Stimulated activated naive CD8-positive, alpha-beta T cell treated with anti-CD3 and anti-CD28 coated beads, Interleukin-15, amount 100 ng/mL, for 72 hours (primary cell): ENCODE measurements at places on chromosomes 5 and 9.
A peak's percentile ranks its signal among the peaks of the same experiment; 100 is the strongest.

DNA sequence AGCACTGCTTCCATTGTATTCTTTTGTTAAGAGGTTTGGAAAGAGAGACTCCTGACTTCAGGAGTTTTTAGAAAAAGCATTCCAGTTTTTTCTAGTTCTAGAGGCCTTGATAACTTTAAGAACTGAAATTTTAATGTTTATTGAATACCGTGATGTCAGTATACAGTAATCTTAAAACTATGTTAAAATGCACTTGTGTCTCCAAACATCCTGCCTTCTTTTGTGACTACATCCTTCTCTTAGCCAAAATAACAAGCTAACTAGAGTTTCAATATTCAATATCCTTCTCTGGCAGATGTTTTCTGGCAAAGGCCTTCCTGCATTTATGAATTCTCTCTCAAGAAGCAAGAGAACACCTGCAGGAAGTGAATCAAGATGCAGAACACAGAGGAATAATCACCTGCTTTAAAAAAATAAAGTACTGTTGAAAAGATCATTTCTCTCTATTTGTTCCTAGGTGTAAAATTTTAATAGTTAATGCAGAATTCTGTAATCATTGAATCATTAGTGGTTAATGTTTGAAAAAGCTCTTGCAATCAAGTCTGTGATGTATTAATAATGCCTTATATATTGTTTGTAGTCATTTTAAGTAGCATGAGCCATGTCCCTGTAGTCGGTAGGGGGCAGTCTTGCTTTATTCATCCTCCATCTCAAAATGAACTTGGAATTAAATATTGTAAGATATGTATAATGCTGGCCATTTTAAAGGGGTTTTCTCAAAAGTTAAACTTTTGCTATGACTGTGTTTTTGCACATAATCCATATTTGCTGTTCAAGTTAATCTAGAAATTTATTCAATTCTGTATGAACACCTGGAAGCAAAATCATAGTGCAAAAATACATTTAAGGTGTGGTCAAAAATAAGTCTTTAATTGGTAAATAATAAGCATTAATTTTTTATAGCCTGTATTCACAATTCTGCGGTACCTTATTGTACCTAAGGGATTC, 43.1 kb downstream of the NDFIP1 start:
- peak; percentile 48 for DNase-seq

DNA sequence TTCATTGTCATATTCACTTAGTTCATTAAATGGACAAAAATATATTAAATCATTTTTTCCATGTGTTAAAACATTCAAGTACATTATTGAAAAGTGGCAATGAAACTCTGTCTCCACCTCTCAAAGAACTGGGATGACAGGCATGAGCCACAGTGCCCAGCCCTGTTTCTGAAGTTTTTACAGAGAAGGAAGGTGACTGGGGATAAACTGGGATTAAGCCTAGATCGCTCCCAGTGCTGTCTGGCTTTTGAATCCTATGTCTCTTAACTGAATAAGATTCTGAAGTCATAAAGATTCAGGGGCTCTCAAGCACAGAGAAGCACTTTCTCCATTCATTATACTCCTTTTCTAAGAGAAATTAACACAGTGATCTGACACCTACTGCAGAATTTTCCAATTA, 88.3 kb downstream of the SLC38A9 start:
- no peak for DNase-seq

DNA sequence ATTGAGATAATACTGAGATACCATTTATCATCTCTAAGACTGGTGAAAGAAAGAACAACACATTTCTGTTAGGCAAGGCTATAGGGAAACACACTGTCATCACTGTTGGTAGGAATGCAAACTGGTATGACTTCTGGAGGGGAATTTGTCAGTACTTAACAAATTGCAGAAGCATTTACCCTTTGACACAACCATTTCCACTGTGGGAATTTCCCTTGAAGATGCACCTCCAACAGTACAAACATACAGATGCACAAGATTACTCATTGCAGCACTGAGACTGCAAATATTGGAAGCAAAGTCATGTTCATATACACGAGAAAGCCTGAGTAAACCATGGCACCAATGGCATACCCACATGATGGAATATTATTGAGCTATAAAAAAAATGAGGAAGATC, 17.6 kb downstream of the GM2A start:
- DNase-seq, result no peak

GRCh38 chr9:130302785-130303612, 37.4 kb downstream of the HMCN2 start:
- DNase-seq, result no peak

DNA sequence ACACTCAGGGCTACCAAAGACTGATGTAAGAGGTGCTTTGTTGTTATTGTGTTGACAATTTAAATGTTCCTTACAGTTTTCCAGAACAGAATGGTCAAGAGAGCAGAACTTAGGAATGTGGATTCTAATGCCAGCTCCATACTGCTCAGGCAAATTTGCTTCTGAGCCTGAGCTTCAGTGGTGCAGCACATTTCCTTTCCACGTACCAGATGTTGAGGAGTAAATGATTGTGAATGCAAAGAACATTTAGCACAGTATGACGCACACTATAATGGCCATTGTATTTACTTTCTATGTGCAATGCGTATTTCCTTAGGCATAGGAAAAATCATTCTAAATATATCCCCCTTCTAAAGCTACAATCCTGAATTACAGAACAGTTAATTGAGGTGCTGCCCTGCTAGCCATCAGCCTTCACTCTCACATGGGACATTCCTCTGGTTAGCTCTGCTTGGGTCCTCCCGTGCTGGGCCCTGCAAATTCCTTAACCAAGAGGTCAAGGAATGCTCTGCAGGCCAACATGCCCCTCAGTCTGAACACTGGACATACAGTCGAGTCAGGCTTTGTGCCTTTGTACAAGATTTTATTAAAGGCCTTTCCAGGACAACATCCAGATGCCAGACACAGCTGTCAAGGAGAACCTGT, 21.1 kb upstream of the TMEM174 start:
- DNase-seq, result no peak

DNA sequence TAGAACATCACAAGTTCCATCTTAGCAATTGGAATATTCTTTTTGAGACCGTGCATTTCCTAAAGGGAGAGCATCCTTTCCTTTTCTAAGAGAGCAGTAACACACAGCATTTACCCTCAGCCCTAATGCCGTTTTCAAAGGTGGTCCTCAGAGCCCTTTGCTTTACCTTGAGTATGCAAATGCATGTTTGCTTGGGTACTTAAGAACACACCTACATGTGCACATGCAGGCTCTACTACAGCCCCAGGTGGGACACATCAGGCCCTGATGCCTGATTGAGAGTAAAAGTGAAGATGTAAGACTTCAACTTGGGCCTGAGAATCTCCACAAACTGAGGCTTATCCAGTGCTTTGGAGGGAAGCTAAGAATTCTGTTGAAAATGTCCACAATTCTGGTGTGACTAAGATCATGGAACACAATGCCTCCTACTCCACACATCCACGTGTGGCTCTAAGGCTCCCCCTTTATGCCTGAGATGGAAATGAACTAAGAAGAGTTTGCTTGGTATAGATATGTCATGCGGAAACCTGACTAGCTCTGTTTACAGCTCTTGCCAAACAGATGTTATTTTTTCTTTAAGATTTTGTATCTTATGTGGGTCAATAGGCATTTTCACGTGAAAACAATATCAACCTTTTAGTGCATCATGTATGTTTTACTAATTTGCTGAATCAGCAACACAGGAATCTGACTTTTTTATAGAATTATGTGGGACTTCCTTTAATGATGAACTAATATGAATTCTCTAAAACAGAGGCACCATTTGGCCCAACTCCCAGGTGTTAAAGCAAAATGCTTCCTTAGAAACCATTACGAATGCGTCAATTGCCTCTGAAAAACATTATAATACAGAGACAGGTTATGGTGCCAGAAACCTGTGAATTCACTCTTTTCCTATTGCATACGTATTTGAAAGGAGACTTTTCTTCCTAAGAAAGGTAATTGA, 48.9 kb upstream of the SLC2A8 start:
- no peak for DNase-seq

- no peak for DNase-seq
These were observed 33.3 kb upstream of the RAD23B start for GRCh38 chr9:107249665-107250285.

DNA sequence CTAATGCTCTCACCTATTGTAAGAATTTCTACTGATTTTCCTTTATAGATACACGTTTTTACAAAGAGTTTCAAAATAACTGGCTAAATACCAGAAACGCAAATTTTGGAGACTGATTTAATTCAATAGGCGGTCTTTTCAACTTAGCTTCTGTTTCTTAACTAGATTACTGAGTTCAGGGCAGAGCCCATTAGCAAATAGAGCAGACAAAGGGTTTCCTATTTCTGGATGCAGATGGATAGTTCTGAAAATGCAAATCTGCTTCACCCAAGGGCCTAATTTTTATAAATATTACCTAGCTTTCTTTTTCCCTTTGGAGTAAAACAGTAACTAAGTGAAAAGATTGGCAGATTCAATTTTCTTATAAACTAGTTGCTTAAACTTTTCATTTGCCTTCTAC, 13.6 kb upstream of the KIAA1958 start:
- no peak for DNase-seq

DNA sequence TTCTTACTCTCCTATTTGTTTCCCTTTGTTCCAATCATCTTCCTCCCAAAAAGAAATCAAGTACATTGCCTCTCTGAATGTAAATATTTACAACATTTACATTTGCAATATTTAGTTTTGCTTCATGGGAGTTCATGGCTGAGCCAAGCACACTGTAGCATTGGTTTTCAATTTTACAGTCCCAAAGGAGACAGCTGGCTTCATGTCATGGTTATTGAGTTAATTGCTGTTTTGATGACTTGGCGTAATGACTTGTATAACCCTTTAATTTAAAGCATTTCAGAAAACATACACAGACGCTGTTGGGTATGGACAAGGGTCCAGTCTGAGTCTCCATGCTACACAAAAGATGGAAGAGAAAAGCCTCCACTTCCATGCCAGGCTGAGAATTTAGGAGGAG, 25.6 kb upstream of the VLDLR start:
- no peak for DNase-seq

GRCh38 chr9:110058304-110058953, 149.5 kb downstream of the C9orf152 start:
- DNase-seq, result peak; percentile 32

DNA sequence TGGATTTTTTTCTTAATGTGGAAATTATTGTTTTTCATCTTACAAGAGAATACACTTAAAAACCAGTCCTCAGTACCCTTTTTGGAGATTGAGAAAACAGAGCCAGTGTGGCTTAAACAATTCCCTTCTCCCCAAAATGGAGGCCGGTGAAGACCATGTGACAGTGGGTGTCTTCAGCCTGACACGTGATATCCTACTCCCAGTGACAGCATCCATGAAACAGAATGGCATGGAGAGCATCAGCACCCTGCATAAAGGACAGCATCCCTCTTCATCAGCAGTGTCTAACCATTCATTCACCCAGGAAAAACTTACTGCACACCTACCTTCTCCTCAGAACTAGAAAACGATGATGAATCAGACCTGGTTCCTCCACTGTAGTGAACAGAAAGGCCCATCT, 103.4 kb upstream of the RAI14 start:
- DNase-seq, result no peak
